Panc1 (cell line): ENCODE measurements at places on chromosomes 1 and 21.

DNA sequence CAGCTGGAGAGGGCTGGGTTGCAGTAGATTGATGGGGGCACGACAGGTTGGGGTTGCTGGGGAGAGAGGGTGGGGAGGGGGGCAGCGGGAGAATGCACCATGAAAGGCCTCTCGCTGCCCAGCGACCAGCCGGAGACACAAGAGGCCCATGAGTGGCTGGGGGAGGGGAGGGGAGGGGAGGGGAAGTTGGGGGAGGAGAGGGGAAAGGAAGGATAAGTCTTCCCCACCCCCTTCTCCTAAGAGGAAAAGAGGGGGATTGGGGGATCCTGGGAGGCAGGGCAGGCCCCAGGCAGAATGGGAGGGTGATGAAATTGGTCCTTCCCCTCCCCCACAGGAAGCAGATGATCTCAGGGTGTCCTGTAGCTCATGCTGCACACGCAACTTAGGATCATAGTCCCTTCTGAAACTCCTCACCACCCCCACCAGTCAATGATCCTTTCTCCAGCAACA is 45.7 kb downstream of the PAX7 start:
- no peaks in the 10 kb centered on the region for H3K36me3 ChIP-seq
- no peak for DNase-seq
- no peak overlapping the region for H3K4me3 ChIP-seq
- peaks cover 4% of the 10 kb centered on the region for H3K27me3 ChIP-seq

GRCh38 chr1:159084152-159084551 is 7.6 kb upstream of the AIM2 start:
- no peaks in the 10 kb centered on the region for H3K4me1 ChIP-seq
- DNase-seq = no peak
- H3K27me3 ChIP-seq = peaks cover 6% of the 10 kb centered on the region; the same call in 1 of the 2 replicates
- no peaks in the 10 kb centered on the region for H3K36me3 ChIP-seq
- no peak overlapping the region for H3K27ac ChIP-seq

DNA sequence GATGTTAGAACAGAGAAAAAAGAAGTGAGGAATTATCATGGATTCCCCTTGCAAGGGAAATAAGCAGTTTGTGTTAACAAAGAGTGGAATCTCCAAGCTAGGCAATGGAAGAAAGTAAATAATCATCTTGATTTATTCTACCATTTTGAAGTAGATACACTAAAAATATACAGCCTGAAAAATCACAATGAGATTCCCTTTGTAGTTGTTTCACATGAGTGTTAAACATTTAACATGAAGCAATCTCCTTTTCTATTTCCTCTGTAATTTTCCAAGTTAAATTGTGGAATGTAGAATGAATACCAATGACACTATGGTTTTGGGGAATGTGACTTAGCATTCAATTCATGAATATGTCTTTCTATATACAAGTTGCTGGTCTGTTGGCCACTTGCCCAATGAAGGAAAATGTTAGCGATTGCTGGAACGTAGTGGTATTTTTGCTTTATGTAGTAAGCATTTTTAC is 5.7 kb downstream of the TGFB2 start:
- H3K36me3 ChIP-seq = no peaks in the 10 kb centered on the region; the same call in 1 of the 2 replicates
- H3K27ac ChIP-seq = peak overlapping the region; percentile 100
- no peak for DNase-seq
- H3K4me3 ChIP-seq = peak overlapping the region; percentile 97

- H3K36me3 ChIP-seq = peaks cover 20% of the 10 kb centered on the region
- H3K27ac ChIP-seq = no peak overlapping the region
- no peak overlapping the region for H3K4me3 ChIP-seq
- H3K4me1 ChIP-seq = no peaks in the 10 kb centered on the region
- no peaks in the 10 kb centered on the region for H3K27me3 ChIP-seq
Observed at GRCh38 chr1:46675549-46676314, 4.1 kb downstream of the TEX38 start.

DNA sequence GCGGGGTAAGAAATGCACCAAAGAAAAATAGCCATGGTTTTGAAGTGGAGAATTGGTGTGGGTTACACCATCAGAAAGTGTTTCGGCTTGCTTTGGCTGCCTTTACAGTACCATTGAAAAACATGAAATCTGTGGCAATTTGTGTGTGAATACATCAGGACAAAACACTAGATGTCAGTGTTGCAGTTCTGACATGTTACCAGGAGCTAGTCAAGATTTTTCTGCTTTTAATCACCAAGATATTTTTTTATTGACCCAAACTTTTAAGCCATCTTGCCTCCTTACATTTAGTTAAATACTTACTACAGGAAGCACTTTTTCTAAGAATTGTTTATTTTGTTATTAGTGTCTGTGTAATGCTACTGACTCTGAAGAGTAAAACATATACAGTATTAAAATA is 14.3 kb downstream of the RRP15 start:
- no peak overlapping the region for H3K27ac ChIP-seq
- H3K36me3 ChIP-seq = peaks cover 8% of the 10 kb centered on the region; the same call in 1 of the 2 replicates
- no peak overlapping the region for H3K4me3 ChIP-seq
- no peaks in the 10 kb centered on the region for H3K4me1 ChIP-seq

DNA sequence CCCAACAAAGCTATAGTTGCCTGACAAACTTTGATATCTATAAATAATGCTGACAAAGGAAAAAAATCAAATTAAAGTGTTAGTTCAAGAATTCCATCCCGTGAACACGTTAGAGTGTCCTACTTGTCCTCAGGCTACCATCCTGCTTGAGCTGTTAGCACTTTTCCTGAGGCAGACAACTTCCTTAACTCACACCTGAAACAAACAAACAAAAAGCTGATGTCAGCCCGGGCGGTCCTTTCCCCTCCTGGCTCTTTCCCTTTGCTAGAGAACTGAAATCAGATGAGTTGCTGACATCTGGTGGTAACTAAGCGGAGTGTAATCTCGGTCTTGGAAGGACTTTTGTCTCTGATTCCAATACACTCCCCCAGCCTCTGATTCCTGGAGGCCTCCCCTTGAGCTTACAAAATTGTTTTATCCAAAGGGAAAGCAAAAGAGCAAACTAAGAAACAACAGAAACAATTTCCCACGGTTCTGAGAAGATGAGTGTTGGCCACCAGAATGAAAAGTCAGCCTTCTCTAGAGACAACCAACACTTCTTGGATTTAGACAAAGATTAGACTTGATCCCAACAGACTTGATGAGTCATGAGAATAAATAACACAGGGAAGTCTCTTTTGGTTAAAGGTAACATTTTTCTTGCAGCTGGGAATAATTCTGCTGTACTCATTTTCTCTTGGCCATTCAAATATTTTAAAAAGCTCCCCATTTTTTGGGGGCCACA is 135.4 kb downstream of the PROX1 start:
- H3K27ac ChIP-seq = no peak overlapping the region

DNA sequence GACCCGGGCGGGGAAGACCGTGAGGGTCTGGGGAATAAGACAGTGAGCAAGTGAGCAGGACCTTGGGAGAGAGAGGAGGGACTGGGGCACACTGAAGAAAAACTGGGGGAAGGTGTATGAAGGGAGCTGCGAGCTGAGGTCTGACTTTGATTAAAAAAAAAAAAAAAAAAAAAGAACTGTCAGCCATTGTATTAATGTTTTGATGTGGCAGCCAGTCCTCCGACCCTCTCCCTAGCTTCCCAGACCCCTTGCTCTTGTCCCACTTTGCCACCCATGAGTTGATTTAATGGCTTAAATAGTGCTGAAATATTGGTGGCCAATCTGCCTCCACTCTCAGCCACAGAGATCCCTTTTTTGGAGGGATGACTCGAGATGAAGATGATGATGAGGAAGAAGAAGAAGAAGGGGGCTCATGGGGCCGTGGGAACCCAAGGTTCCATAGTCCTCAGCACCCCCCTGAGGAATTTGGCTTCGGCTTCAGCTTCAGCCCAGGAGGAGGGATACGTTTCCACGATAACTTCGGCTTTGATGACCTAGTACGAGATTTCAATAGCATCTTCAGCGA is 652 bp downstream of the HAX1 start:
- H3K27ac ChIP-seq = peak overlapping the region; percentile 97
- H3K4me3 ChIP-seq = peak overlapping the region; percentile 96
- no peaks in the 10 kb centered on the region for H3K27me3 ChIP-seq

- H3K27ac ChIP-seq = peak overlapping the region; percentile 26
- no peak overlapping the region for H3K4me3 ChIP-seq
- H3K4me1 ChIP-seq = peaks cover 17% of the 10 kb centered on the region
- peaks cover 5% of the 10 kb centered on the region for H3K36me3 ChIP-seq
Observed at GRCh38 chr1:53047737-53048736, 14.0 kb upstream of the PODN start.

DNA sequence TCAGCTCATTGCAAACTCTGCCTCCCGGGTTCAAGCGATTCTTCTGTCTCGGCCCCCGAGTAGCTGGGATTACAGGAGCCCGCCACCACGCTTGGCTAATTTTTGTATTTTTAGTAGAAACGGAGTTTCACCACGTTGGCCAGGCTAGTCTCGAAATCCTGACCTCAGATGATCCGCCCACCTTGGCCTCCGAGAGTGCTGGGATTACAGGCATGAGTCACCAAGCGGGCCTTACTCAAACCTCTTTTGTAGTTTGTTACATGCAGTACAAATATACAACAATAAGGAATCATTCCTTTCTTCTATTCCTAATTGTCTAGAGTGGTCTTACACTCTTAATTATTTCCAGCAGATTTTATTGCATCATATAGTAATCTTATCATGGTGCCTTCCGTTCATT is 16.6 kb downstream of the SPATA17 start:
- H3K4me3 ChIP-seq = no peak overlapping the region
- H3K36me3 ChIP-seq = no peaks in the 10 kb centered on the region
- no peak overlapping the region for H3K27ac ChIP-seq
- H3K27me3 ChIP-seq = no peaks in the 10 kb centered on the region

GRCh38 chr1:232038706-232039677 is 412.4 kb downstream of the DISC1 start:
- no peaks in the 10 kb centered on the region for H3K36me3 ChIP-seq
- DNase-seq = peak; percentile 4
- H3K27me3 ChIP-seq = no peaks in the 10 kb centered on the region
- no peak overlapping the region for H3K27ac ChIP-seq
- H3K4me3 ChIP-seq = no peak overlapping the region

- no peak overlapping the region for H3K27ac ChIP-seq
- H3K27me3 ChIP-seq = no peaks in the 10 kb centered on the region
- DNase-seq = no peak
- no peak overlapping the region for H3K4me3 ChIP-seq
- peaks cover 3% of the 10 kb centered on the region; the same call in 1 of the 2 replicates for H3K4me1 ChIP-seq
Observed at GRCh38 chr1:212007886-212008285, 27.5 kb downstream of the INTS7 start.

- no peaks in the 10 kb centered on the region for H3K36me3 ChIP-seq
- no peak for DNase-seq
- no peaks in the 10 kb centered on the region for H3K4me1 ChIP-seq
- H3K27me3 ChIP-seq = no peaks in the 10 kb centered on the region
- no peak within 1 kb of the TSS for H3K27ac ChIP-seq
Observed at GRCh38 chr1:192316942-192317450, at the start of gene RGS21. Gene RGS21, plus strand, starts transcription at chr1:192316992. Its CDS starts 26,045 bp downstream, at chr1:192343037.

DNA sequence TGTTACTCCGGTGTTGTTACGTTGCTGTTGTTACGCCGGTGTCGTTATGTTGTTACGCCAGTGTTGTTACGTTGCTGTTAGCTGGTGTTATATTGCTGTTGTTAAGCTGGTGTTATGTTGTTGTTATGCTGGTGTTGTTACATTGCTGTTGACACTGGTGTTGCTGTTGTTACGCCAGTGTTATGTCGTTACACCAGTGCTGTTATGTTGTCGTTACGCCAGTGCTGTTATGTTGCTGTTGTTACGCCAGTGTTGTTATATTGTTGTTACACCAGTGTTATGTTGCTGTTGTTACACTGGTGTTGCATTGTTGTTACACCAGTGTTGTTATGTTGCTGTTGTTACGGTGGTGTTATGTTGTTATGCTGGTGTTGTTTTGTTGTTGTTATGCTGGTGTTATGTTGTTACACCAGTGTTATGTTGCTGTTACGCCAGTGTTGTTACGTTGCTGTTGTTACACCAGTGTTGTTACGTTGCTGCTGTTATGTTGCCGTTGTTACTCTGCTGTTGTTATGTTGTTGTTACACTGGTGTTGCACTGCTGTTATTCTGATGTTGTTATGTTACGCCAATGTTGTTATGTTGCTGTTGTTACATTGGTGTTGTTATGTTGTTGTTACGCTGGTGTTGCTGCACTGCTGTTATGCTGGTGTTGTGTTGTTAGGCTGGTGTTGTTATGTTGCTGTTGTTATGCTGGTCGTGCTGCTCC is 25.6 kb downstream of the H6PD start:
- no peaks in the 10 kb centered on the region for H3K27me3 ChIP-seq
- no peaks in the 10 kb centered on the region for H3K36me3 ChIP-seq
- H3K27ac ChIP-seq = no peak overlapping the region
- no peaks in the 10 kb centered on the region for H3K4me1 ChIP-seq

DNA sequence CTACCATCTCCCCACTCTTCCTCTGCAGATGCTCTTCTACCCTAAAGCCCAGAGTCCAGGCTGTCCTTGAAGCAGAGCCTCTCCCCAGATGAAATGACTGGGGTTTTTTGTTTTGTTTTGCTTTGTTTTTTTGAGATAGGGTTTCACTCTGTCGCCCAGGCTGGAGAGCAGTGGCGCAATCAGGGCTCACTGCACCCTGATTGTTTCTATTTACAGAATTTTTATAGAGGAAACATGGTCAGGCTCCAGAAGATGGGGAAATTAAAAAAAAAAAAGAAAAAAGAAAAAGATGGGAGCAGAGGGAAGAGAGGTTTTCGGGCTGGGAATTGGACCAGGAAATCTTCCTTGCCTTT is 43.7 kb upstream of the ZNF281 start:
- no peak overlapping the region for H3K27ac ChIP-seq
- H3K36me3 ChIP-seq = no peaks in the 10 kb centered on the region
- H3K4me3 ChIP-seq = no peak overlapping the region

DNA sequence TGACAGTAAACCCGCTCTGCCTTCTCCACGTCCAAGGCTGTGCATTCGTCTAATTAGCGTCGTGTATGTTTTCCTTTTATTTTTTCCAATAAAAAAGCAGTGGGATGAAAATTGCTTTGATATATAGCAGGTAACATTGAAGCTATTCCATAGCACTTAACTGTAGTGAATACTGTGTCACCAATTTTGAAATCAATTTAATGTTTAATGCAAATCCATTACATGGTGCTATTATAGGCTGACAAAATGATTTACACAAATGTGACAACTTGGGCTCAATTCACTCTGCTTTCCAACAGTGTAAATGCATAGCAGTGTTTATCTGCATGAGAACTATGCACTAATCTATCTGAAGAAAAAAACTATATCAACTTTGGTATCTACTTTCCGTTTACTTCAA is 264.8 kb downstream of the TM2D1 start:
- H3K4me3 ChIP-seq = no peak overlapping the region
- DNase-seq = no peak
- H3K36me3 ChIP-seq = peaks cover 5% of the 10 kb centered on the region; the same call in 1 of the 2 replicates
- no peak overlapping the region for H3K27ac ChIP-seq
- H3K27me3 ChIP-seq = no peaks in the 10 kb centered on the region
